Activated T-cell treated with anti-CD3 and anti-CD28 coated beads for 4 hours (primary cell): ENCODE measurements at places on chromosomes 2 and 18.

DNA sequence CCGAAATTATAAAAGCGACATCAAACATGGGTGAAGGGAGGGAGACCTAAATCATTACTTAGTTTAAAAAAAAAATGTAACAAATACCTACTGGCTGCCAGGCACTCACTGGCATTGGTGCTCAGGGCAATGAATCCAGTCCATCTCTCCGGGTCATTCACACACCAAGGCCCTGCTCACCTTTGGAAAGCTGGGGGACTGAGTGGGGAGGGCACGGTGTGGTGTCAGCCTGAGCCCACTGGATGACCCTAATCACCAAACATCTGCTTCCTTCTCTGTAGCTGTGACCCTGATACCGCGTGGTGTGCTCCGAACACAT, 336 bp upstream of the DDX1 start:
- no peak for DNase-seq

GRCh38 chr18:36075862-36076587, 8.7 kb upstream of the RPRD1A start:
- DNase-seq, result no peak

DNA sequence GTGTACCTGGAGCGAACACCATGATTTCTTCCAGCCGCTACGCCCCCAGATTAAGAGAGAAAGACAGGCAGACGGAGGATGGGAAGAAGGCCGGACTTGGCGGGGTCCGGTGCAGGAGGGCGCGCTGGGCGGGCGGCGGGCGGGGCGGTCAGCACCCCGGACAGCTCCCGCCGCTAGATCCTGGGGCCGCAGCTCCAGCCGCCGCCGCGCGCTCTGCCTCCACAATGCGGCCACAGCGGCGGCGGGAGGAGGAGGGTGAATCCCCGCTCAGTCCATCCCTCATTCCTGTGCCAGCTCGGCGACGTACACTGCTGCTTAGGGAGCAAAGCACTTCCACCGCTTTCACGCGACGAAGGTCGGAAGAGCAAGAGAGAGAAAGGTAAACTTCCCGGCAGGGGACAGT, at the start of gene AKAIN1:
TSS of gene AKAIN1 (minus strand) at position 226 of the 403 bp plus-strand sequence. CDS start at position 22, 204 bp downstream.
- DNase-seq, result no peak

- no peak for DNase-seq
Observed at GRCh38 chr2:204441316-204441715, 104.0 kb upstream of the PARD3B start.

DNA sequence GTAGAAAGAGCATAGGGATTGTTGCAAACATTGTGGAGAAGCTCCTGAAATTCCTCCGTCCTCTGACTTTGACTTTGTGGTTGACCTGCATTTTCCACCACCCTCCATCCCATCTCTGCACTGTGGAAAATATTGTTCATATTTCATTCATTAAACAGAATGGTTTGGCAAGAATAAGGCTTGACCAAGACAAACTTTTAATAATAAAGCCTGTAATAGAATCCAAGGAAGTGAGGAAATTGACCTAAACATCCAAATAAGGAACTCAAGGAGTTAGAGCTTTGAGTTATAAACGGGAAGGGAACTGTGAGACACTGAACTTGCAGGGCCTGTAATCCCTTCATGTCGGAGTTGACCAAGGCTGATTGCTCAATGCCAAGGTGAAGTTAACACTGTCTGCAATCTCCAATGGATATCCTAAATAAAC, 115.2 kb downstream of the GFPT1 start:
- DNase-seq, result no peak

GRCh38 chr2:230907361-230908091, 17.5 kb downstream of the GPR55 start:
- no peak for DNase-seq

GRCh38 chr2:88738271-88738670, 46.8 kb downstream of the RPIA start:
- no peak for DNase-seq

DNA sequence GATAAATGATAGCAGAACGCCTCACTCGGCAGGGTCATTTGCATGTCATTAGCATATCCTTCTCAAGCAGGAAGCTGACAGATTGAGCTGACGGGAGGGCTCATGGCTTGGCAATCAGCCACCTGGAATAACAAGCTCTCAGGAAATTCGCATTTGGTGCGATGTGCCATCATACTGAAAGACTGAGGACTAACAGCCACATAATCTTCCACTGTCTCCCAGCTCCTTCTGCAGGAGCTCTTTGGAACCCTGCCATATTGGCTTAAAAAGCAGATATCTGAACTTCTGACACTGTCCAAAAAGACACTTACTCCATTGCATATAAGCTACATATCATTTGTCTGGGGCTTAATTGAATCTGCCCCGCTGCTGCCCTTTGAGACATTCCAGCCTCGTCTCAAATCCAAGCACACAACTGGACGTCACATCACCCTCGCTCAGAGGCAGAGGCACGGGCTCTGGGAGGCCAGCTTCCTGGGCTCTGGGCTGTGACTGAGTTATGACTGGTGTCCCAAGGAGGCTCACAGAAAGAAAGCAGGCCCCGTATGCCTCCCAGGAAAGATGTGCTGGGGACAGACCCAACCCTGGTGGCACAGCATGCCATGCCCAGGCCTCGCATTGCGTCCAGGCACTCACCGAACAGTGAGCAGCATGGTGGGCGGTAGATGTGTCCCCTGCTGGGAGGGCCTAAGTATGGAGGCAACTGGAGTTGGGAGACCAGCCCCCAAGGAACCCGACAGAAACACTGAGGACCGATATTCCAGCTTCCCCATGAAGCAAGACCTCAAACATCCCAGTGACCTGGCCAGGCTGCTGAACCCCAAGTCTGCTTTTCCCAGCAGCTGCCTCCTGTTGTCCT, 228.0 kb downstream of the ATAD2B start:
- DNase-seq, result no peak

DNA sequence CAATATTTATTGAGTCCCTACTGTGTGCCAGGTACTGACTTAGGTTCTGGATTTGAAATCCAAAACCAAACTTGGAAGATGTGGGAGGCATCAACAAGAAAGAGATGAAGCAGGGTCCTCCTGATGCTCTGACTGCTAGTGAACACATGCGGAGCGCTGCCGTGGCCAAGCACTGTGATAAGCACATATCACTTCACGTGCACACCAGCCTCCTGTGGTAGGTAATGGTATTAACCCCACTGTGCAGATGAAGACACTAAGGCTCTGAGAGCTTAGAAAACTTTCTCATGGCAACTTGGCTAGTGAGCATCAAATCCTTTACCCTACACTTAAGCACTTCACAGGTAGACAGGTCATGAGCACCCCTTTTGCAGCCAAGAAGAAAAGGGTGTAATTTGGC, 216.1 kb downstream of the HAUS1 start:
- no peak for DNase-seq

DNA sequence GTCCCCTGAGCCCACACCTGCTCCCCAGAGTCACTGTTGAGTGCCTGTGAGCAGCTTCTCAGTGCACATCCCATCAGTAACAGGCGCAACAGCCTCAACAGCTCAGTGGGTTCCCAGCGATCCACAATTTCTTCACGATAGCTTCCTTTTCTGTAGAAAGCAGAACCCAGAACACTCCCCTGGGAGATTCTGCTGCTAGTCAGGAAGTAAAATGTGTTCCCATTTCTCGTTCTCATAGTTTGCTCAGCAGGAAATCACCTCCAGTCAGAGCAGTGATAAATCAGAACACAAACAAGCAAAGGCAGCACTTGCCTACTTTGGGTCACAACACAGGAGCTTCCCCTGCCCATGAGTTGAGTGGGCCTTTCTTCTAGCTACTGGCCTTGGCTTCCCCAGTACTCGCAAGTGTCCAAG, 48.9 kb upstream of the ATG16L1 start:
- DNase-seq, result no peak

- DNase-seq, result no peak
Observed at GRCh38 chr2:110870545-110870944, 138.2 kb downstream of the ACOXL start.

GRCh38 chr2:85666016-85666415, 2.0 kb downstream of the SFTPB start:
- DNase-seq, result no peak

DNA sequence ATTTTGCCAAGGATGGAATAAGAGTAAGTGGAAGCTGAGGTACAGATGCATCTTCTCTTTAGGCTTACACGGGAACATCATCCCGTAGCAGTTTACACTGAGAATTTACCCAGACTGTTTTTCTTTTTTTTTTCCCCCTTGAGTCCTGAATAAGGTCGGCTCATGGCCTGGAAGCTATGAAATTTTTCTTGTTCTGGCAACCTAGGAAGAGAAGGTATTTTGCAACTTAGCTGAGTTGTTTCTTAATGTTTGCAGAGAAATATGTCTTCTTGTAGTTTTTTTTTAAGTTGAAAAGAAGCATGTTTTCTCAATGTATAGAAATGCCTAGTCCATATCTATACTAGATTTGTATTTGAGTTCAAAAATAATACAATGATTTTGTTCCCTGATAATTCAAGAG, 712.5 kb downstream of the TDRD15 start:
- DNase-seq, result no peak

DNA sequence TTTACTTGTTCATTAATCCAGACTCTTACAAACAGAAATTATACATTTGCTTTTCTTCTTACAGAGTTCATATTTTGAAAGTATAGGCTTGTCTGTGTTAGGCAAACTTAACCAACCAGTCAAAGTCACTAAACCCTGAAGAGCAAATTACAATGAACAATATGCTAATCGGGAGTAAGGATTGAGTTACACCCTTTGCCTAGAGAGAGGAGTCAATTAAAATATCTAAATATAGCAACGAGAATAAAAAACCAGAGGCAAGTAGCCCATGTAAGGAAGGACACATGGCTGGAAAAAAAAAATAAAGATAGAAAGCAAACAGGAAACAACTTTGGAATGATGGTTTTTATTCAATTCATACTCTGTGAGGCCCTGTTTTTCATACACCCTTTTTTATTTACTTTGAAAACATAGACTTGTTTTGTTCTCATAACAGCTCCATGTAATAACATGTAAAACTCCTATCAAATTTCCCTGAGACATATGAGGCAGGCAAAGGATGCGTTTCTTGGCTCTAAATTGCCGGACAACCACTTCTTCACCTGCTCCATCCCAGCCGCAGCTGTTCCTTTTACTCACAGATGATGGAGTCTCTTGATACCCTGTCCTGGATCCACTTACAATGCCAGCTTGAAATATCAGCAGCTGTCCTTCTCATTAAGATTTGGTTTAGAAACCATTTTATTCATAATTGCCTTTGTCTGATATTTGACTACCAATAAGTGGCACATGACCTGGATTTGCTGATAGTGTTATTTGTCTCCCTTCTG, 767.7 kb upstream of the GCFC2 start:
- no peak for DNase-seq

- no peak for DNase-seq
Observed at GRCh38 chr2:19369341-19369955, 11.0 kb upstream of the OSR1 start.

GRCh38 chr2:201118961-201119854, 3.2 kb downstream of the CFLAR start:
- DNase-seq, result no peak

DNA sequence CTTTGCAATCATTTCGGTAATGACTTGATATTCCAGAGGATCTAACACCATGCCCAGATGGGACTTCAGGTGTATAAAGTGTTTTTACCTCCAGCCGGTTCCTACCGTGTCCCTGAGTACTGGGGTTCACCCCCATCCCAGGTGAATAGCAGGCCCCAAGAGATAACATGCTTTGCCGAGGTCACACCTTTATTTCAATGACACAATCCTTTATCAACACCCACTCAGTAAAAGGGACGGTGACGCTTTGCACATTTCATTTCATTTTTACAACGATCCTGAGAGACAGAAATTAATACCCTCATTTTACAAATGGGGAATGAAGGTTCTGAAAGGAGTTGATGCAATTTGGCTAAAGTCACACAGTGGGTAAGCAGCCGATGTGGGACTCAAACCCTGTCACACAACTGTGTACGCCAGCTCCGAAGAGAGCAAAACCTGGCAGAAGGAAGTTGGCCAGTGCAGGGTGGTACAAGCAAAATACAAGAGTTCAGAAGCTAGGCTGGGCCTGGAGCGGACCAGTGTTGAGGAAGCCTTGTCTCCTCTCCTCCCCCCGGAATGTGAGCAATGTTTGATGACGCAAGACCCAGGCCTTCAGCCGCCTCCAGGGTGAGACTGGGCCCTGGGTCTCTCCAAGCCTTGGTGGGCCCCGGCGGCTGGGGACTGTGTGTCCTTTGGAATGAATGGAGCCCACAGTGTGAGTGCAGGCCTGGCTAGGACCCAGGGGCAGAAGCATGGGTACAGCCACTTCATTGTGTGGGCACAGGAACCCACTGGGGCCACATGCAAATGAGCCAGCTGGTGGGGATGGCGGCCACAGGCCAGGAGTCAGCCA, 139.6 kb upstream of the MYCN start:
- no peak for DNase-seq

DNA sequence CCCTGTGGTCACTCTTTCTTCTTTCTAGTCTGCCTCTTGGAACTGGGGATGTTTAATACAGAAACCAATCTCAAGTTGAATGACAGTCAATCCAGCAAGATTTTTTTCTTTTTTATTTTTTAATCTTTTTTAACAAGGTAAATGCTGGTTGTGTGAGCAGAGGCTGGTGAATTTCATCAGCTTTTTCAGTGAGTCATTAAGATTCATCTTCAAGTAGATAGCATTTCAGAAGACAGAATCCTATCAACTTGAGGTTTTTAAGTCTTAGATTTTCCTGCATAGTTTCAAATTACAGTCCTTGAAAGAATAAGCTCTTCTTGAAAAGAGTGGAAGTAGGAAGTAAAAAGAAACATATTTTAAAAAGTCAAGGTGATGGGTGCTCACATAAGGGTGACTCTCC, 12.4 kb downstream of the SLC8A1 start:
- no peak for DNase-seq

GRCh38 chr2:148726228-148726627, 81.7 kb downstream of the EPC2 start:
- no peak for DNase-seq

GRCh38 chr2:151423760-151424159, 14.1 kb downstream of the RIF1 start:
- DNase-seq, result no peak

- DNase-seq, result no peak
Observed at GRCh38 chr2:136112317-136113208, 5.4 kb downstream of the CXCR4 start.

- no peak for DNase-seq
Observed at GRCh38 chr18:21761471-21762115, 21.0 kb downstream of the MIB1 start.

DNA sequence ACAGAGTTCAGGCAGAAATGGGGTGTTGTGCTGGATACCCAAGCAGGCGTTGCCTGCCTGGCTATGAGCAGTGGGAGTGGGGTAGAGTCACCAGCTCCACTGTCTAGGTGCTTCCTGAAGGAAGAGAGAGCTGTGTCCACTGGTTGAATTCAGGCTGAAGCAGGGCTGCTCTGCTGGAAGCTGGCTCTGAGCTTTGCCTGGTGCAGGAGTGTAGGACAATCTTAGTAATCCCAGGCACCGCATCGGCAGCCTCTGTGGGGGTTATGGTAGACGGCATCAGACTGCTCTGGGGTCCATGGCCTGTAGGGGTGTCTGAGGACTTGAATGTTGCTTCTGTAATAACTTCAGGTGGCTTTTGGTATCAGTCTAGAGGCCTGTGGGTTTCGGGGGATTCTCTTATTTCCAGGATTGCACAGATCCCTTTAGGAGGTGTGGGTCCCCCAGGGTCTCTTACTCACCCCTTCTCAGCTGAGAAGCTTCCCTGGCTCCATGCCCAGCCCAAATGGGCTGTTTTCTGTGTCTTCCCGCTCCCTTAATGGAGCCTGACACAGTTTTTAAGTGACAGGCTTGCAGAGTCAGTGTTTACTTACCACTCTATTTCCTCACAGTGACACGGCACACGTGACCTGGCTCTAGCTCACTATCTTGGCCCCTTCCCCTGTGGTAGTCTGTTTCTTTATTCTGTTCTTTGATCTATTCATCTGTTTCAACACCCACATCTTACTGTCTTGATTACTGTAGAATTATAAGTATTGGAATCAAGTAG, 644.3 kb downstream of the CBLN2 start:
- no peak for DNase-seq

- DNase-seq, result no peak
Observed at GRCh38 chr18:37536656-37537055, 28.9 kb downstream of the CELF4 start.
